ENCODE measurements at places on chromosomes 4 and X.

DNA sequence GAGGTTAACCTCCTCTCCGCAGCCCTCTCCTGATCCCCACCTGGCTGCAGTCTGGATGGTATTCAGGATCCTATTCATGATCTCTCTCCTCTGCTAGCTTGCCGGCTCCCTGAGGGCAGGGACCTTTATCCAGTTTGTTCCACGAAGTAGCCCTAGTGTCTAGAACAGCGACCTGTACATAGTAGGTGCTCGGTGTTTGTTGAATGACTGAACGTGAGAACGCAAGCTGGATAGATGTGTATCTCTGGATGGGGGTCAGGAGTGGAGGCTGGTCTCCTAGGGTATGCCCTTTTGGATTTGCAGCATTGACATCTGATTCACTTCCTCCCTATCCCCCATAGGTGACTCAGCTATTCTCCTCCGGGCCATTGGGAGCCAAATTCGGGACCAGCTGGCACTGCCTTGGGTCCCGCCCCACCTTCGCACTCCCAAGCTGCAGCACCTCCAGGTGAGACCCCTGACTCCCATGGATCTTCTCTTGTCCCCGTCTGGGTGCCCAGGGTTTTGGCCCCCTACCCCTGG, 7.3 kb downstream of the CCDC22 start:
- no peak for DNase-seq

- DNase-seq: no peak
Observed at GRCh38 chr4:85725721-85726170, 250.8 kb downstream of the ARHGAP24 start.

DNA sequence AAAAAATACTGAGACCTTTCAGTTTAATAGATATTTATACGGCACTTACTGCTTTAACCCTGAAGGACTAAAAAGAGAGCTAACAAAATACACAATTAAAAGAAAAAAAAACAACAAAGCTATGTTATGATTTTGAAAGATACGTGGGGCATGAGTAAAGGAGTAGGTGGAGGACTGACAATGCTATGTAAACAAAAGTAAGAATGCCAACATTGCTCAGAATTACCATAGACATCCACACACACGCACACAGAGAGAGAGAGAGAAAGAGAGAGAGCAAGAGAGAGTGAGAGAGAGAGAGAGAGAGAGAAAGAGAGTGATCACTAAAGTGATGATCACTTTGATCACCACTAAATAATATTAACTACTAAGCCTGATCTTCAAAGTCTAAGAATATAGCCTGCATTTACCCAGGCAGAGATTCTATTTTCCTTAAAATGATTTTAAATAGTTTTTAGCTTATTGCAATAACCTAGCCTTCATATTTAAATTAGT, 313.9 kb upstream of the SPANXN4 start:
- no peak for DNase-seq

DNA sequence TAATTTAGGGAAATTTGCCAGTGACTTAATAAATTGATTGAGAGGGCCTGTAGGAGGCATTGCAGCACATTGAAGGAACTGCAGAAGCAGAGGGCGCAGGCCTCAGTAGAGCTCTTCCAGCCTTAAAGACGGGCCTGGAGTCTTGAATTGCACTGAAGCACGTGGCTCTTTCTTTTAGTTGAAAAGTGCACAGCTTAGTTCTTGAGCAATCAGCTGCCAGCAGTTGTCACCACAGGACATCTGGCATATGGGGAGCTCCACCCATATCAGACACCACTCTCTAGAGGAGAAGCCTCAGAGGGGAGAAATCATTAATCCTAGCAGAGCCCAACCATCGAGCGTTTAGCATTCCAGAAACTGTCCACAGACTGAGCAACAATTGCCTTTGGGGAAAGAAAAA, 16.0 kb upstream of the FGF16 start:
- DNase-seq: no peak

DNA sequence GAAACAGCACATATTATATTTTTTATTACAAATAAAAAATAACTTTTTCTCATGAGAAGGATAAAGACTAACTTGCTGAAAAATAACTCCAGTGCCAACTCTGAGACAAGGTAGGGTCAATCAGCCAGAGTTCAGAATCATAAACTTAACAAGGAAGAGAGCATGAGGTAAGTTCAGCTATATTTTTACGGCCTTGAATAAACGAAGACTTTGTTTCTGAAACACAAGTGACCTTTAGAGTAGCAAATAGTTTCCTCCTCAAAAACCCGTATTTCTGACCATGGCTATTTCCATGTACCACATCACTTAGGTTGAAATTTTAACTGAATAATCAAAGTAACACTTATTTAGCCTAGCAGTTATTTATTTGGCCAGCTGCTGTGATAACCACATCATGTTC, 45.5 kb downstream of the PRDM5 start:
- DNase-seq: no peak

GRCh38 chr4:159035570-159035969, 67.3 kb upstream of the RAPGEF2 start:
- DNase-seq: no peak

DNA sequence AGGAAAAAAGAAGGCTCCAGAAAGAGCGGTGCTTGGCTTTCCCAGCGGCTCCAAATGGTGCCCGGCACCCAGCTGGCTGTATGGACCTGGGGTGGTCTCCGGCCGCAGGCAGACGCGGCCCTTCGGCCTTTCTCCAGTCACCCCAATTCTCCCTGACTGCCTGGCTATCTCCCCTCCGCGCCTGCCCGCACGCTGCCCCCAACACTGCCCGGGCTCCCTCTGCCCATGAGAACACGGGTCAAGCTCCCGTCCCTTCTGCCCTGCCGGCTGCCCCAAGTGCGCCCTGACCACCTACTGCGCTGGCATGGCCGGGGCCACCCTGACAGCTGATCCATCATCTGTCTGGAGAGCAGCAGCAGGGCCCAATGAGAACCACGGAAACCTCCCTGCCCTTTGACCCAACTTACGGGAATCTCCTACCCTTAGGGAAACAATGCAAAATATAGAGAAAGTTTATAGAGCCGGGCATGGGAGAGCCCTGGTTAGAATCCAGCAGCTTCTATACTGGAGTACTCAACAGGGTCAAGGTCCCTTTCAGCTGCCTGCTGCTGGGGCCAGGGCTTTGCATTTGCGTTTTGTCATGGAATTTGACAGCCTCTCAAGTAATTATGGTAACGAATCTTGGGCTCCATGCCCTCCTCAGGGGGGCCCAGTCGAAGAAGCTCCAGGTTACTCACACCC, 1.2 kb upstream of the FAM3A start:
- no peak for DNase-seq

DNA sequence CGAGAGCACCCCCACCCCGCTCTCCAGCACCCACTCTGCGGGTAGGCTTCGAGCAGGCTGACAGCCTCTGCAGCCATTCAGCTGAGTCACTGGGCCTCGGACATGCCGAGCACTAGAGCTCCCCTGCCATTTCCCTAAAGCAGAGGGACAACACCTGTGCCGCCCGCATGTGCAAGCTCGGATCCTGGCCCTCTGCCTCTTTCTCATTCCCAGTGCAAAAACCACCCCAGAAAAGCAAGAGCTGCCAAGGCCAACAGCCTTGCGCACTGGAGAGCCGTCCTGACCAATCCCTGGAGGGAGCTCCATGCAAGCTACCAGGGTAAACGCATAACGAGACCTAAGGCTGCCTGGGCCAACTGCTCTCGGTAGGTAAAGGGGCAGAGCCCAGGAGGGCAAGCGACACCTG, 5.3 kb downstream of the HCFC1 start:
- DNase-seq: no peak

GRCh38 chr4:63589796-63590195, 819.5 kb downstream of the TECRL start:
- DNase-seq: no peak

- no peak for DNase-seq
Observed at GRCh38 chrX:49183701-49184281, 2.4 kb downstream of the PRICKLE3 start.

DNA sequence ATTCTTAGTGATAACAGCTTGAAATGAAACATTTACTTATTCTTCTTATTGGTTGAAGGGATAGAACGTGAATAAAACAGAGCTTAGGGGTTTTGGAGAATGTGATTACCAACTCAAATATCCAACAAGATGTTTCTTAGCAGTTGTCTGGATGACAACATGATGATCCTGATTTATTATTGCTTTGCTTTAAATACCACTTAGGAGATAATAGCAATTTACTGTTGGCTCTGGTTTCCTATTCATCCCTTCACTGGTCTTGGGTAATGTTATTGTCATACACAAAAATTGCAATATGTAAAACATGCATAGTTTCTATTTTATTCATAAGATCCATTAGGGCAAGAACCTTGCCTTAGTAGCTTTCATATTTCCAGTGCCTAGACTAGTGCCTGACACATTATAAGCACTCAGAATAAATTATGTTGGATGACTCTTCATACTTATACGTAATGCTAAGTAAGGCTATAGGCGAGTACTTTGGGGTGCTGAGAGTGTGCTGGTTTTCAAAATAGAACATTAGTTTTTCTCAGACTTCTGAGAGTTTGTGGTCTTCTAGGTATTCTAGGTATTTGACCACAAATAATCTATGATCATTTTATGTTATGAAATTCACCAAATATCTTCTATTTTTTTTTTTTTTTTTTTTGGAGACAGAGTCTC, 58.6 kb upstream of the PGRMC2 start:
- DNase-seq: no peak

DNA sequence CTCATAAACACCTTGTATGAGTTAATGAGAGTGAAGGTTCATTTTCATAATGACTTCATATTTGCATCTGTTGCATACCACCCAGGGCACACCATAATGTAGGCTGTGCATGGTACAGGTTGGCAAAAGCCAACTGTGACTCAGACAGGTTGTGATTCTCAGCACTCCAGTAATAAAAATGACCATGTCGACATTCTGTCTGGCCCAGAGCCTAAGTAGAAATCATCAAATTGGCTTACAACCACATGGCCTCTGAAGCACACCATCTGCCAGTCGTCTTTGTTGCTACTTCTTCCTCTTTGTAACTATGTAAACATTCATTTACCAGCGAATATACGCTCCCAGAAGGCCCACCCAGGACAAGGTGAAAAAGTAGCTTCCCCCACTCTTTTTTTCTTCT, 459.5 kb downstream of the GASK1B start:
- DNase-seq: no peak

- no peak for DNase-seq
Observed at GRCh38 chr4:94519019-94519418, 67.3 kb downstream of the PDLIM5 start.

DNA sequence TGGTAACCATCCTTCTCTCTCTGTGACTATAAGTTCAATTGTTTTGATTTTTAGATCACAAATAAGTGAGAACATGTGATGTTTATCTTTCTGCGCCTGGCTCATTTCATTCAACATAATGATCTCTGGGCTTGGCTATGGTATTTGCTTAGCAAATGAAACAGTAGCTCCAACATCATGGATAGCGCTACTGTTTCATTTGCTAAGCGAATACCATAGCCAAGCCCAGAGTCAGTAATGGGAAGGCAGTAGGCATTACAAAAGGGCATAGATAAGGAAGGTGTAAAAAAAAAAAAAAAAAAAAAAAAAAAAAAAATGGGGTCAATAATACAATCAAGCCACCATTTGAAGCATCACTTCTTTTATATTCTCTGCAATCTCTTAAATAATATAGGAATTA, 469.0 kb upstream of the ATOH1 start:
- DNase-seq: no peak

GRCh38 chr4:38672074-38672396, 8.0 kb downstream of the KLF3 start:
- DNase-seq: no peak

DNA sequence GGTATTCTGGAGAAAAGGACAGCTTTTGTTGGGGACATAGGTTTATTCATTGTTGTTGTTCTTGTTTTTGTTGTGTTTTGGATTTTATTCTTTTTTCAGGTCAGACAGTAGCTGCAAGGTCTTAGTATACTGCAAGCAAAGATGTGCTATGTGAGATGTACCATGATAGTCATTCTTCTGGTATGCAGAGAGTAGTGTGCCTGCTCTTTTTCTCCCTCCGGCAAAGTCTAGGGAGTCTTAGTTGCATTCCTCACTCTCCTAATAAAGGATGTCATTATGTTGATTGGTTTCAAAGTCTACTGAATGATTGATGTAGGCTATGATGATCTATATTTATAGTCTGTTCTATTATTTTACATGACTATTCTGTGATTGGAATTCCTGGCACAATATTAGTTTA, 119.9 kb upstream of the POF1B start:
- DNase-seq: no peak

DNA sequence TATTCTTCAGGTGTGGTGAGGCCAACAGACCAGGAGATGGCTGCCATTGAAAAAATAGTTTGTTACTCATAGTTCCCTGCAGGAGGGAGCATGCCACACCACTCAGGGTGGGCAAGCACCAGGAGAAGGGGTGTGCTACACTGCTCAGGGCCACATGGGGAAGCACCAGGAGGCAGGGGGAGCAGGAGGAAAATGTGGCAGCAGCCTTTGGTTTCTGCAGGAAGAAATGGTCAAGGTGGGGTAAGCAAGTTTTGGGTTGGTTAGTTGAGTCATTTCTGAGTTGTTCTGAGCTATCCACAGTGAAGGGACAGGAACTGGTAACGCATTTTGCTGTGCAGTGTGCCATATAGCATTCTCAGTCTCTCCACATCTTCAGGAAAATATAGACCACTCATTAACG, 23.8 kb downstream of the FGFBP1 start:
- no peak for DNase-seq

DNA sequence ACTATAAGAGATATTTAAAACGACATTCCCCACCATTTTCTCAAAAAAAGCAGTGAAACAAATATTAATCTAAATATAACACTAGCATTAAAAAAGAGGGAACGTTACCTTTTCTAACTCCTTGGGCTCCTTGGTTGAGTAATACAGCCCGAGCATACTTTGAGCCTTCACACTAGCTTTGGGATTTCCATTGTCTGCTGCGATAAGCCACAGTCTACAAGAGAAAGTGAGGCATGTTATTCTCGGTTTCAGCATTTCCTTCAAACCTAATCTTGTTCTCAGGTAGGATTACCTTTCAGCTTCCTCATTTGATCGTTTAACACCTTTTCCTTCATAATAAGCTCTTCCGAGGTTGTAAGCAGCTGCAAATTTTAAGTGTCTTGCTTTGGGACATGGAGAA, 21.7 kb downstream of the LRP2BP start:
- no peak for DNase-seq

DNA sequence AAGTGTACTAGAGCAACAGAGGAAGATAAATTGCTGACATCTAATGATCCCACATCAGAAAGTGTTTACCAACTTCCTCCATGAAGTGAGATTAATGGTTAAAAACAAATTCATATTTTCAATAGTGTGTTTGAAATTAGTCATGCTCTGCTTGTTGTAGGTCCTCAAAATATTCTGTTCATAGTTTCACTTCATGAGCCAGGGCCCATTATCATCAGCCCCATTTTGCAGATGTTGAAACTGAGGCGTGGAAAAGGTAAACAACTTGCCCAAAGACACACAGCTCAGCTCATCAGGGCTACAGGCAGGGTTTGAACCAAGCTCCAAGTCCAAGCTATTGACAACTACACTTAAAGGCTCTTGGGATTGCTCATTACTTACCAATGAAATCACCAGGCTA, 103.5 kb upstream of the PPARGC1A start:
- no peak for DNase-seq
